ENCODE measurements at places on chromosomes 4 and X.

GRCh38 chr4:153521999-153522801 lies 56.0 kb downstream of the TMEM131L start:
- peak; percentile 38 for DNase-seq

- DNase-seq: no peak
Measured at GRCh38 chr4:31362756-31363155, 642.6 kb downstream of the PCDH7 start.

GRCh38 chr4:1572964-1573720 lies 111.0 kb downstream of the FAM53A start:
- DNase-seq: no peak

GRCh38 chr4:25788703-25789238 lies 74.0 kb downstream of the SEL1L3 start:
- no peak for DNase-seq

DNA sequence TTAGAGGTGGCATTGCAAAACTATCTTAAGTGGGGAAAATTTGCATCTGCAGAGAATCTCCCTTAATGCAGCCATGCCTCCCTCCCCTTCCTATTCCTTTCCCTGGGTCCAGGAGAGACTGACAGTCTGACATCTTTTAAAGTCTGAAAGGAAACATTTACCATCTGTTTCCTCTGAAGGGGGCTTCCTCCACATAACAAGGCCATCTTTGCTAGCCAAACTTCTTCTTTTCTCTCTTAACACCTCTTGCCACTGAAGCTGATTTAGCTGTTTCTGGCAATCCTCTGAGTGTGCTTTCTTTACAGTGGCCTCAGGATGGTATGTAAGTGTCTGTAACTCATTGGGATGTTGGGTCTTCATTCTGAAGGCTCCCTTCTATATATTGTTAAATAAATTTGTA lies 34.6 kb upstream of the AADAT start:
- DNase-seq: no peak

- no peak for DNase-seq
Measured at GRCh38 chrX:20594985-20595384, 328.3 kb upstream of the RPS6KA3 start.

GRCh38 chrX:101037231-101037630 lies 14.7 kb downstream of the TRMT2B start:
- DNase-seq: no peak

DNA sequence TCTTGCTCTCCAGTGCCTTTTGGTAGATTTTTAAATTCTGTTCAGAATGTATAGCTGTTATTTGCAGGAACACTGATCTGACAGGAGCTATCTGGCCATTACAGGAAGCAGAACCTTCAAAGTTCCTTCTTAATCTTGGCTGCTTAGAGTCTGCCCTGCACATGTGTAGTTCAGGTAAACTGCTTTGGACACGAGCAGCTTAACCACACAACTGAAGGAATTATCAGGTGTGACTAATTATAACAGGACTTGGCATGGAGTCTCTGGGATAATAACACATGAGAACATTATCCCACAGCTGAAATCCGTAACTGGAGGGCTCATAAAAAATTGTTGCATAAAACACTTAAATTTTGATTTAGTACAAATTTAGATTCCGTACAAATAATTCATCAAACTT lies 11.6 kb upstream of the ING2 start:
- DNase-seq: no peak

DNA sequence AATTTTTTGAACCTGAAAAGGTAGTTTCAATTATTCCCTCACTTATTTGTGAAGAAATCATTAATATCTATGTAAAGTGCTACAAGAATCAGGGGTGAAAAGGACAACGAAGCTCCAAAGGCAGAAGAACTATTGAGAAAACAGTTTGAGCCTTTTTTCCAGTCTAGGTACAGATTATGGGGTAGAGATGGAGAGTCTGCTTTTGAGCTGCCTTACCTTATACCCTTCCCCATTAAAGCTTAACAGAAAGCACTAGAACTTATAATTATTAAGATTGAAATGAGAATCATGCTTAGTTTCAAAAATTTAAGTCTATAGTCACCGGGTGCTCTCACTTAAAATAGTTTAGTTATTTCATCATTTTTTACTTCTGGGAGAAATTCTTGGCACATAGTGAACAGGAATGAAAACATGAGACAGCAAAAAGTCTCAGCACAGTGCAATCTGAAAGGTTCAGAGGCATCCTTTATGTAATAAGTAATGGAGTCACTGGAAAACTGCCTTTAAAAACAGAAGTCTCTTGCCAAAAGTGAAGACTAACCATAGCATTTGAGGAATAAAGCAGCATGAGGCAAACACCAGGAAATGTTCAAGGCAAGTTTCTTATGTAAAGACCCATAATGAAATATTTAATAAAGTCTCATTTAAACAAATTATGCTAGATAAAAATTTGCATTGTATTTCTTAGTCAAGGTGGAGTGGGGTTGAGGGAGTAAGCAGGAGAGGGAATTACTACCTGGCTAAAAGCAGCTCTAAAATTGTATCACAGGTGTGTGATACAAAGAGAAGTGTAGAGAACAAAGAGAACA lies 5.1 kb upstream of the DCLK2 start:
- DNase-seq: no peak

GRCh38 chrX:32572644-32573043 lies 638.7 kb downstream of the DMD start:
- DNase-seq: no peak

DNA sequence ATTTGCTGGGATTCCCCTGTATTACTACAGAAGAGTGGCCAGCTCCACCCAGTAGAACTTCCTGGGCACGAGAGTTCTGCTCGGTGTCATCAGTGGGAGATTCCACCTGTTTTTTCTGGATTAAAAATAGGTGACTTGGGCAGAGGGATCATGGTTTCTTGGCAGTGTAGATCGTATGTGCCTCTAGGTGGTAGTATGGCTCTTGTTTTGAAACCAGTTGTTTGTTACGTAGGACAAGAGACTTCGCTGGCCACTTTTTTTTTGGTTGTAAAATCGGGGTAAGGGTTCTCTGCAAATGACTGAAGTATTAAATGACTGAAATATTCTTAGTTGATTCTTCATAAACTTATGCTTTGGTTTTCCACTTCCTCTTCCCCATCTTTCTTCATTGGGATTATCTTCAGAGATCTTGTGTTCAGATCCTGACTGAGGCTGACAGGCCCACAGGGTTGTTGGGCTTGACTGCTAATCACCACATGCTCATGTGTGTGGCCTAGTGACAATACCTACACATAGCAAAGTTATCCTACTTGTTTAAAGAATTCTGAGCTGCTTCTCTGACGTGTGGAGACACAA lies 43.8 kb upstream of the WDR1 start:
- DNase-seq: no peak

DNA sequence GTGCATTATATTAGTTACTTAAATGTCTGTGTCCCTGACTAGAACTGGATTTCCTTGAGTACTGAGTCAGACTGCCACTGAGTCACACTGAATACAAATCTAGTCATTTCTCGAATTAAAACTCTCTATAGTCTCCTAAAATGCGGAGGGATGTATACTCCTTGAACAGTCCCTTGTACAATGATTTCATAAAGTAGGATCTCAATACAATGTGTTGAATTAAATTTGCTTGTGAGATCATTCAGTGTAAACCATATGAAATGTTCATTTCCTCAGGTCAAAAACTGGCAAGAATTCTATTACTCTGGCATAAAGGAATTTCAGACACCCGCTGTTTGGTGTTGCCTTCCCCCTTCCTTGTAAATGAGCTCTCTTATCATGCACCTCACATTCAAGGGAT lies 17.5 kb upstream of the FAM241A start:
- no peak for DNase-seq

- DNase-seq: no peak
Measured at GRCh38 chr4:5423670-5424069, 284.7 kb downstream of the EVC2 start.

- no peak for DNase-seq
Measured at GRCh38 chr4:7630568-7631287, 196.0 kb upstream of the PSAPL1 start.

DNA sequence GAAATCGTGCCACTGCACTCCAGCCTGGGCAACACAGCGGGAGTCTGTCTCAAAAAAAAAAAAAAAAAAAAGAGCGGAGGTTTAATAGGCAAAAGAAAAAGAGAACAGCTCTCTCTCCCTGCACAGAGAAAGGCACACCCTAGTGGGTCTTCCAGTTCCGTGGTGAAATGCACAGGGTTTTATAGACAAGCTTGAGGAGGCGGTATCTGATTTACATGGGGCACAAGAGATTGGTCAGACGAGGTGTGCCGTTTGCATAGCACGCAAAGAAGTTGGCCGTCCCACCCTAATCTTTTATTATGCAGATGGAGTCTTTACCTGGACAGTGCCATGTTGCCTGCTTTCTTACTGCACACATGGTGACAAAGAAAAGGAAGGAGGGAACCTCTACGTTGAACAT lies 33.5 kb upstream of the REST start:
- peak; percentile 35 for DNase-seq

GRCh38 chr4:94244829-94245185 lies 37.1 kb downstream of the SMARCAD1 start:
- DNase-seq: no peak

DNA sequence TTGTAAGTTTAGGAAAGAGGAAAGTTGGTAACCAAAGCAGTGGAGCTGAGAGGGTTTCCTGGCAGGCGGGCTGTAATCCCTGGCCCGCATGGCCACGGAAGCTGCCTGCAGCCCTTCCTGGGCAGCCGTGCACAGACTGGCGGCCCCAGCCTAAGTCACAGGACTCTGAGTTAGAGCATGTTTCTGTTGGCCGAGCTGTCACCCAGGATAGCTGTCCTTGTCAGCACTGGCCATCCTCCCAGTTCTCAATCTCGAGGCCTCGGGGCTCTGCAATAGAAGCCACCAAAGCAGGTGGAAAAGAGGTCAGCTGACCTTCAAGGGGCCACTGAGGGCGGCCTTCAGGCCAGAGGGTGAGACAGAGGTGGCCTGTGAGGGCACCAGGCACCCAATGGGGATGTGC lies 20.5 kb downstream of the PNMA6E start:
- no peak for DNase-seq

Data from stomach (tissue), 19 donors.